ENCODE measurements at places on chromosomes 7 and 10. TPM values are rescaled to one million over a fixed set of nuclear protein-coding genes. Genes with fewer than 3 reads are reported as not detected.

DNA sequence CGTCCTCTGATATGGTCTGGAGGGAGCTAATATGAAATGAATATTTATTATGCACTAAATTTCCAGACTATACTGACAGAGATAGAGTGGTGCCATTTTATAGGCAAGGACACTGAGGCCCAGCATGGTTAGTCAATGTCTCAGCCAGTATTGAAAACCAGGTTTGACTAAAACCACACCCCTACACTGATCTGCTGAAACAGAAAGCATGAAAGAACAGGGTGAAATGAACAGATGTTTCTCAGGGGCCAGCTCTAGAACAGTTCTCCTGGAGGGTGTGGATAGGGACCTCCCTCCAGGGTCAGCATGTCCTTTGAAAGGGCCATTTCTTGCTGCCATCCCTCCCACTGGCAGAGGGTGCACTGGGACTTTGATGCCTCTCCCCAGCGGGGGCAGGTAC lies 700.5 kb downstream of the GRID1 start:
- no peak overlapping the region for H3K4me3 ChIP-seq
- H3K27ac ChIP-seq, result no peak overlapping the region
- no peak for DNase-seq
- peaks cover 6% of the 10 kb centered on the region for H3K4me1 ChIP-seq

The DLX5 gene
- 0.22 TPM for total RNA-seq

DNA sequence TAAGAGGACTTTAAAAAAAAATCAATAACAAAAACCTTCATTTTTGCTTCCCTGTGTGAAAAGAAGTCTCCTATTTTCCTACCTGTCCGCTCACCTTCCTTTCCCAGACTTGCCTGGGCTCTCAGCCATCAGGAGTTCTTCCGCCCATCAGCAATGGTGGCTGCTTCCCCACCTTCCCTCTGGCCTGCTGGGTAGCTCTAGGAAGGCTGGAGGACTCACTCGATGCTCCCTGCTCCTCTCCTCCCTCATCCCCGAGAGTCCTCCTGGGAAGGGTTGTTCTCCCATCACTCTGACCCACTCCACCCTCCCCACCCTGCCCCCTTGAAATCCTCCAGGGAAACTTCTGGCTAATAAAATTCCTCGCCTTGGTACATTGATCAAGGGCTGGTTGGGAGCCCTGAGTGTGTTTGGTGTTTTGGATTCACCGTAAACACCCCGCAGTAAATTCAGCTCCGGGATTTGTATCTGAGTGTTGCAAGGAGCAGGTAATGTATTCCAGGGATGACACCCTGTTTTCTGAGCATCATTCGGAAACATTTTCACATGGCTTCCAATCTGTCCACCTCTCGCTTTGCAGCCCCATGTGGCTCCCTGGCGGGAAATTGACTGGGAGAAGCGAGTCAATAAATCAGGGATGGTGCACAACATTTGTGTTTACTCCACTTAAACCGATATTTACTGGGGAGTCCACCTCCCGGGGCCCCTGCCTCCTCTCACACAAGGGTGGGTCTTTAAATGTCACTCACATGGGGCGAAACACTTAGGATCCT lies 126.4 kb upstream of the SDK1 start:
- DNase-seq, result no peak
- no peak overlapping the region for H3K27ac ChIP-seq
- peaks cover 4% of the 10 kb centered on the region for H3K36me3 ChIP-seq
- no peaks in the 10 kb centered on the region for H3K27me3 ChIP-seq

DNA sequence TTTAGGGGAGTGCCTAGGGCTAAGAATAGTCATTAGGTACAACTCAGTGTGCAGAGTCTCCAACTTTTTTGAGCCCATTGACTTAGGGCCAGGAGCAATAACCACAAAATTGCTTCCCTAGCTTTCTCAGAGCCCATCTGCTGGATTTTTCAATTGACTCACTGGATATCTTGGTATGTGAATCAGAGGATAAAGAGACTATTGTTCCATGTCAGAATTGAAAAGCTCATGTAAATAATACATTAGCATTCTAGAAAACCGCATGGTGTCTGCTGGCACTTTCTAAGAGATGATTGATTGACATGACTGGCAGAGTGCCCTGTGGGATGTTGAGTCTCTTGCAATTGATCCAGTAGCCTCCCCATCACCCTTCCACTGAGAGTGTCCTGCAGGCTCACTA lies 246.2 kb downstream of the CCDC7 start:
- H3K27me3 ChIP-seq, result no peaks in the 10 kb centered on the region
- H3K4me3 ChIP-seq, result no peak overlapping the region

- no peak overlapping the region for H3K27ac ChIP-seq
- H3K27me3 ChIP-seq, result peaks cover 18% of the 10 kb centered on the region
- H3K4me1 ChIP-seq, result no peaks in the 10 kb centered on the region
- no peak for DNase-seq
- H3K4me3 ChIP-seq, result no peak overlapping the region
These were observed 9.4 kb upstream of the CRTAC1 start for GRCh38 chr10:98039690-98040381.

The WDFY4 gene
- total RNA-seq, result not detected

DNA sequence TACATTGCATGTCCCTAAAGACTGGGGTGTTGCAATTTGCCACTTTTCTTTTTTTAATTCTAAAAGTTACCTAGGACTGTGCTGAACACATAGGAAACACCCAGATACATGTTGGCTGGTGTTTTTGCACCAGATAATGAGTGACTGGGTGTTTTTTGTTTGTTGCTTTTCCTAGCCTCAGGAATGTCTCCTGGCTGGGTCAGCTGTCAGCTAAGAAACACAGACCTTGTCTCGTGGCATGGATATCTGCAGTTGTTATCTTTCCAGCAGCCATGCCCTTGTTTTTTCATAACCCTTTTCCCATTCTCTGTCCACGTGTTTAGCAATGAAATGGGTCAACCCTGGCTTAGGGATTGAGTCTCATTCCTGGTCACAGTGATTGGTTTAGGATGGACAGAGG lies 433.9 kb upstream of the ZMIZ1 start:
- DNase-seq, result no peak
- no peaks in the 10 kb centered on the region for H3K27me3 ChIP-seq
- H3K4me1 ChIP-seq, result no peaks in the 10 kb centered on the region
- no peaks in the 10 kb centered on the region for H3K36me3 ChIP-seq

DNA sequence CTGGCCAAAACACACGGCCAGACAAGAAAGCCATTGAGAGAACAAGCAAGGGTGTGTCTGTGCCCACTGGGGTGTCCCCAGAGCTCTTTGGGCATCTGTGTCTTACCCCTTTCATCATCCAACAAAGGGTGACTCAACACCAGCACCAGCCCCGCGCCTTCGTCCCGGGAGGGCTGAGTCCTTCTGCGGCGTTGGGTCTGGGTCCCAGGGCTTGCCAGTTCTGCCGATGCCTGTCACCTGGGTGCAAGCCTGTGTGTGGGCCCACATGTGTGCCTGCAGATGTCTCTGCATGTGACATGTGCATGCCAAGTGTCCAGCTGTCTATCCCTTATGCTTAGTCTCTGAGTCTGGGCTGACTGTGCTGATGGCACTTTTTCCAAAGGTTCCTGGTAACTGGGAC lies 24.4 kb upstream of the ELN start:
- H3K4me3 ChIP-seq, result no peak overlapping the region
- H3K36me3 ChIP-seq, result no peaks in the 10 kb centered on the region
- no peaks in the 10 kb centered on the region for H3K27me3 ChIP-seq

The EN2 gene
- 0.15 TPM for total RNA-seq

DNA sequence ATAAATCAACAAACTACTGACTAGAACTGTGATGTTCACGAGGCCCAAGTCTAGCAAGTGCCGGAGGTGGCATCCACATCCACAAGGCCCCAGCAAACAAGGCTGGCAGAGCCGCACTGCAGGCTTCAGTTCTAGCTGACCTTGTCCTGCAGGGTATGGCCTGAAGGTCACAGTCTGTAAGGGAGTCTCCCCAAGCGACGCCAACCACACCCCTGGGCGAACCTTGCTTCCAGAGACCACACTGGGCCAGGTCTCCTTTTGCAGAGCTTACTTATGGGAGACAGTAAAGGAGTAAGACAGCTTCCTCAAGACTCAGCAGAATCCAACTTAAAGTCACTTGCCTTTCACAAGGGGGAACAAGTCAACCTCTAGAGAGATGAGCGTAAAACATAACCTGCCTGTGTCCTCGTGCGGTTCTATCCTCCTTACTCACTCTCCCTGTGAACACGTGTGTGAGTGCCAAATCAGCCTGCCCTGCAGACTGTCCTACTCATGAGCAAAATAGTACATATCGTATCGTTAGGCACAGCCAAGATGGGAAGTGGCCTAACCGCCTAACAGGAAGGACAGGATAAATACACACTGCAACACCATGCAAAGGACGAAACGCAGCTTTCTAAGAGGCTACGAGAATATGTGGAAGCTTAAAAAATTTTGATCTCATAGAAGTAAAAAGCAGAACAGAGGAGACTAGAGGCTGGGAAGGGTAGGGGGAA lies 22.7 kb downstream of the FAM53B start:
- no peaks in the 10 kb centered on the region for H3K27me3 ChIP-seq
- H3K27ac ChIP-seq, result no peak overlapping the region
- H3K36me3 ChIP-seq, result no peaks in the 10 kb centered on the region
- H3K4me3 ChIP-seq, result no peak overlapping the region
- DNase-seq, result no peak
- H3K4me1 ChIP-seq, result 0 out of 2 replicates have a peak, but pooled peaks cover 3% of the 10 kb centered on the region

The MGAM2 gene
- not detected for total RNA-seq

DNA sequence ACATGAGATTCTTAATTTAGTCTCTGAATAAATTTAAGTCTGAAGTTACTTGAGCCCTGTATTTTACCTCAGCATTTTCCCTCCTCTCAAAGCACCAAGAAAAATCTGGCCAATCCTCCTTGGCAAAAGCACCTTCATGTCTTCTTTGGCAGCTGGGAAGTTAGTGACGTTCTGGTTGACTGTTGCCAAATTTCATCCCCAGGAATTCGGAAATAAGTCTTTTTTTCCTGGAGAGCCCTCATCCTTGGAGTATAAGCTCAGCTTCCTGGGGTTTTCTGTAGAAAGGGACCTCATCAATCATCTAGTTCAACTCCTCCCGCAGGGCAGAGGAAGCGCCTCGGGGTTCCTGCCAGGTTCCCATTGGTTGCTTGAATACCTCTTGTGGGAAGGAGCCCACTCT lies 377.6 kb downstream of the PHTF2 start:
- no peak overlapping the region for H3K4me3 ChIP-seq
- DNase-seq, result no peak
- no peaks in the 10 kb centered on the region for H3K27me3 ChIP-seq

The ITPRID1 gene
- total RNA-seq, result 1.2 TPM

- H3K36me3 ChIP-seq, result peaks cover 45% of the 10 kb centered on the region
These were observed 53.5 kb downstream of the NRF1 start for GRCh38 chr7:129665013-129665401.

DNA sequence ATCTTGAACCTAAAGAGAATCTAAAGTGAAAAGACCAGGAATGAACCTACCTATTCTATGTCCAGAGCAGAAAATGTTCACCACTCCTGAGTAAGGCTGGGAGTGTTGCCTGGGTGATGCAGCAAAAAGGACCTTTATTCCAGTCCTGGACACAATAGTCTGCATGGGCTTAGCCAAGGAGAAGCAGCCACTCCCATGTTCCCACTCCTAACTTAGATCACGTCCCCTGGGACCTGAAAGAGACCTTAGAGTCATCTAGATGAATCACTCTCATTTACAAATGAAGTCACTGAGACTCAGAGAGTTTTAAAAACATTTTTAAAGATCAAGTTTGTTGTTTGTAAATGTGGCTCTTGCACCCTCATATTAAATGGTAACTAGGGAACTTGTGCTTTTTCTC lies 763.4 kb downstream of the KCNMA1 start:
- H3K27me3 ChIP-seq, result no peaks in the 10 kb centered on the region
- no peaks in the 10 kb centered on the region for H3K36me3 ChIP-seq
- H3K4me3 ChIP-seq, result no peak overlapping the region
- no peaks in the 10 kb centered on the region for H3K4me1 ChIP-seq
